Stimulated activated CD4-positive, alpha-beta T cell treated with anti-CD3 and anti-CD28 coated beads, Interleukin-1b, Interleukin-23, amount 100 ng/mL, for 1 hour (primary cell): ENCODE measurements at places on chromosomes 12 and 14.

DNA sequence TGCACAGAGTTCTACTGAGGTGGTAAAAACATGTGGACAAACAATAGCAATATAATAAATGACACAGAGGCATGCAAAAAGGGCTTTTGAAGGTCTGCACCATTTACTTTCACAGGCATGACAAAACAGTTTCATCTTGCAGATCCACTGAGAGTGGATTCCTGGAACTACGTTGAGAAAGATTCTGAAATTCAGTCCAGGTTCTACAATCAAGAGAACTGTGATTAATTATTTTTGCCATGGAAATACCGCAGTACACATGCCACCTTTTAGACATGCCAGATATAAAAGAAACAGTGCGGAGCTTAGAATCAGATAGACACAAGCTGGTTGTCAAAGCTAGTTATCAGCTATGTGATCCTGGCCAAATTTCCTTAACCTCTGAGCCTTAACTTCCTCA, 4.8 kb downstream of the CSRP2 start:
- no peak for DNase-seq

DNA sequence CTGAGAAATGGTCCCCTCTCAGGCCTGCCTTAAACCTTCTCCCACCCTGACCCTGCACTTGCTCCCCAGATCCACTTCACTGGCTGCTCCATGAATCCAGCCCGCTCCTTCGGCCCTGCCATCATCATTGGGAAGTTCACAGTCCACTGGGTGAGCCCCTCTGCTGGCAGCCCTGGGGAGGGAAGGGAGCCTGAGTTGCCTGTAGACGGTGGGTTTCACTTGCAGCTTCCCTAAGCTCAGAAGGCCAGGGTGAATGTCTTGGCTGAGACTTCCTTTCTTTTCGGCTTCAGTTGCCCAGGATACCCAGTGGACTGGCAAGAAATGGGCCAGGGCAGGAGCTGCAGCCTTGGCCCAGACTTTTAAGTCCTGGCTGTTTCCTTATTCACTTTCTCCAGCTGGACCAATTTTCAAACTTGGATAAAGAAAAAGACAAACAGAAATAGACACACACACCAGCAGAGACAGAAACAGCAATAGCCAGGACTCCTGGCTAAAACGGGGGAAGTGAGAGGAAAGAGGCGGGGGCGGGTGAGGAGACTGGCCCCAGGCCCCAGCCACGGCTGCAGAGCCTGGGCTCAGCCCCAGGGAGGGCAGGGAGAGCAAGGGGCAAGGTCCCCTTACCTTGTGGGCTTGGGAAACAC, 2.0 kb downstream of the AQP6 start:
- no peak for DNase-seq

DNA sequence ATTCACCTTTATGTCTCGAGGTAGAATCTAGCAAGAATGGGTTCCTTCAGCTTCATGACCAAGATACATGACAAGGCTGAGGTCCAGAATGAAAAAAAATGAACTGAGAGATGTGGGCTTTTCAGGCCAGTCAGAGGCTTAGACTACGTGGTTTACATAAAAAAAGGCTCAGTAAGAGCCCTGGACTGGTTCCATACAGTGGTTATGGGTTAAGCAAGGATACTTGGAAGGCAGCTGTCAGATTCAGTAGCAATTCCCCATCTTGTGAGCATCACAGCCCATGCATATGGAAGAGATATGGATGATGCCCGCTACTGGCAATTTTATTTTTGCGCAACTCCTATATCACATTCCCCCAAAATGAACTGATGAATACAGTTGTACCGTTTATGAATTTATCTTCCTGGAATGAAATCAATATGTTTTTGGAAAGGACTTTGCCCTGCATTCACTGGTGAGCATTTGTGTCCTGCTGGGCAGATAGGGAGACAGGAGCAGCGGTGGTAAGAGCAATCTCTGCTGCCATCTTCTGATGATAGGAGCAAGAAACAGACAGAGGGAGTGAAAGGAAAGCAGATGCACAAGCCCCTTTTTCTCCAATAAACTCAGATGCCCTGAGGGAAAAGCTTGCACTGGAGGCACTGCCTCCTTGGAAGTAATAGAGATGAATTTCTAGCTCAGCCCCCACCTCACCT, 280.4 kb downstream of the GALC start:
- DNase-seq = no peak

GRCh38 chr14:64417055-64417770, 29.1 kb downstream of the MTHFD1 start:
- DNase-seq = no peak

DNA sequence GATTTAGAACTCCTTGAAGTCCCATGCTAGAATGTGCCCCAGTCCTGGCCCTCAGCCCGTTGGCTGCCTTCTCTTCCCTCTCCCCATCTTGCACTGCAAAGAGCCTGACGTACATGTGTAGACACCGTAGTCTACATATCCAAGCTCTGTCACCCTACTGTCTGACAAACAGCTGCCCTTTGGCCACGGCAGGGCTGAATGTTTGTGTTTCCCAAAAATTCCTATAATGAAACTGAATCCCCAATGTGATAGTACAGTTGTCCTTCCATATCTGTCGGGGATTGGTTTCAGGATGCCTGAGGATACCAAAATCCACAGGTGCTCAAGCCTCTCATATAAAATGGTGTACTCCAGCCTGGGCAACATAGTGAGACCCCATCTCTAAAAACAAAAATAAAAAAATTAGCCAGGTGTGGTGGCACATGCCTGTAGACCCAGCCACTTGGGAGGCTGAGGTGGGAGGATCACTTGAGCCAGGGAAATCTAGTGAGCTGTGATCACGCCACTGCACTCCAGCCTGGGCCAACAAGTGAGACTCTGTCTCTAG, 12.3 kb upstream of the TFCP2 start:
- DNase-seq = no peak

GRCh38 chr12:106647793-106648514, 65.2 kb downstream of the RFX4 start:
- DNase-seq = no peak

DNA sequence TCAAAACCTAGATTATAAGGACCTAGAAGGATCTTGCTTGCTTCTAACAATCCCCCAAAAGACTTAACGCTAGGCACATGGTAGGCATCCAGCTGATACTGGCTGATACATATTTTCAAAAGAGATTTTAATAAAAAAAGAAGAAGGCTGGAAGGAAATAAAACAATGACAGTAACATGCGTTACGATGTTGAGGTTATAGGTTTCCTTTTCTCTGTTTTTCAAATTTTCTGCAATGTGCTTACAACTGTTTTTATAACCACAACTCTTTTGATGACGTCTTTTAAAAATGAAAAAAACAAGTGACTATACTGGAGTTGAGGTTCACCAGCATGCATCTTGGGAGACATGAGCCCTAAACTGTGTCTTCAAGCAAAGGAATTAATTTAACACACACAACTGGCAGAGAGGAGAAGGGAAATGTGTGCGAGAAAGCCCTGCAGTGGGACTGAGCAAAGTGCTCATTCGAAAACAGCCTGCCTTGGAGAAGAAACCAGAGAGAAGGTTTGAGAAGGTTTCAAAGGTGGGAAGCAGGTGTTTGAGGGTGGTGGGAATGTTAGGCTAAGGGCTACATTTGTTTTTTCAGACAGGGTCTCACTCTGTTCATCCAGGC, 80.4 kb downstream of the DUSP16 start:
- no peak for DNase-seq

DNA sequence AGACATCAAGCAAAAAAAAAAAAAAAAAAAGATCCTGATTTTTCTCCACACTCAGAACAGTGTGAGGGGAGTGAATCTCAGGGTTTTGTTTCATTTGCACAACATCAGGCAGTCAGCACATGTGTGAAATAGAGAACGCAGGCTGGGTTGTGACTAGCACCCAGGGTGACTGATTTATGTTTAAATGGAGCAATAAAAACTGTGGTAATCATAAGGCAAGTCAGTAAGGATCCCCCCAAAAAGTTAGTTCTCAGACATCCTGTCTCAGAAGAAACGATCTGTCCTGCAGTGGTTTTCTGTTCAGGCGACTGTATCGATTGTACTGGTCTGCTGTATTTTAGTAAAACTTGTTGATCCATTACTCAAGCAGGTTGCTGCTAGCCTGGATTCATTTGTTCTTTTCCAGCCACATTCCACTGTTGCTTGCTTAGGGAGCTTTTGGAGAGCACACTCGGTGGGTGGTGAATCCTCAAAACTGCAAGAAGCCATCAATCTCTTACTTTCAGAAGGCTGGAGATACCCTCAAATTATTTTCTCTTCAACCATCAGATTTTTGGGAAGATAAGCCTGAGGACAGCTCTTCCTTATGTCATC, 107.1 kb downstream of the DACT1 start:
- DNase-seq = no peak

DNA sequence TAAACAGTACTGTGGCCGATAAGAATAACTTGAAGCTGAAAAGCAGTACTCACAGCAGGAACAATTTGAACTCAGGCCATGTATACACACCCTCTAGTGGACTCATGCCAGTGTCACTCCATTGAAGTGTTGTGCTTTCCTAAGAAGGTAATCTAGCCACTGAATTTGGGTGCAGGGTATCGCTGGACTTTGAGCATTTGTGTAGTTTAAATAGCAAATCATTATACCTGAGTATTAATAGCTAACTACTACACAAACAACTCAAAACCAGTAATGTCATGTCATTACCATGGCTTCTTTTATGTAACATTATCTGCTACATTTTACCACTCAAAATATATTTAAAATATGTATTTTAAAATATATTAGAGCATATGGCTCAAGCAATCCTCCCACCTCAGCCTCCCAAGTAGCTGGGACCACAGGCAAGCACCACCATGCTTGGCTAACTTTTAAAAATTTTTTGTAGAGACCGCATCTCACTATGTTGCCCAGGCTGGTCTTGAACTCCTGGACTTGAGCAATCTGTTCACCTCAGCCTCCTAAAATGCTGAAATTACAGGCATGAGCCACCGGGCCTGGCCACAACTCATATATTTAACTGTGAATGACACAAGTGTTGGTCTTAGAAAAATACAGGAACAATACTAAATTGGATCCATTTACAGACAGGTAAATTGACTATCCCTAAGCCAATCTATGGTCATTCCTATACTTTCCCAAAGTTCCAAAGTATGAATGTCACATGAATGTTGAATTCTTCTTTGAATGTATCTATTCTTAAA, 25.6 kb upstream of the ARID4A start:
- no peak for DNase-seq

DNA sequence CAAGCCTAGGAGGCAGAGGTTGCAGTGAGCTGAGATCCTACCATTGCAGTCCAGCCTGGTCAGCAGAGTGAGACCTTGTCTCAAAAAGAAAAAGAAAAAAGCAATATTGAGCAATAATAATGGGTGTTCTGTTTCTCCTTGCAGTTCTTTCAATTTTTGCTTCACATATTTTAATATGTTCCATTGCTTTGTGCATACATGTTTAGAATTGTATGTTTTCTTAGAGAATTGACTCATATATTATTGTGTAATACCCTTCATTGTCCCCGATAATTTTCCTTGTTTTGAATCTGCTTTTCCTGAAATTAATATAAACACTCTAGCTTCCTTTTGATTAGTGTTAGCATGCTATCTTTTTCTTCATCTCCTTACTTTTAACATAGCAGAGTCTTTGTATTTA, 138.4 kb upstream of the NPAS3 start:
- DNase-seq = no peak

- DNase-seq = no peak
Measured at GRCh38 chr12:18135509-18135908, 45.5 kb upstream of the RERGL start.

DNA sequence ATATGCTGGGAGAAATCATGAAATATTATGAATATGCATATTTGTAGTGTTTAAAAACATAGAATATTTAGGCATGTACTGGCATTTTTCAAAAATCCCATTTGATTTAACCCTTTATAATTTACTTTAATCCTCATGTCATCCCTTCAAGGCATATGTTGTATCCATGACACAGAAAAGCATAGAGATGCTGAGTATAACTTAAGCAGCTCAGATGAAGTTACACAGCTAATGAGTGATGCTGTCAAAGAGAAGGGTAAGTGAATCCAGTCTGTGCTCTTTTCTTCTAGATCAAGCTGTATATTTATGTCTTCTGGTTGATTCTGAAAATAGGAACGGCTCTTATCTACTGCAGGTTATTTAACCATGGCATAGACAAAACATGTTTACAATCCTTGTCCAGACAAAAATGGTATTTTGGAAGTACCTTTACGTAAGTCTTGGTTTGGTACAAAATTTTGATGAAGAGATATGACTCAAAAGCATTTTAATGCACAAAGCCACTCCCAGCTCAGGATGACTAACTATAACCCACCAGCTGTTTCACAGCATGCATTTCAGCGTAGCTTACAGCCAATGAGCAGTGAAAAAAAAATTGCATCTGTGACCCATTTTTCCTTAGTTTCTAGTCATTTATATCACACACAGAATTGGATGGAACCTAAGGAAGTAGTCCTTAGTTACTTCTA, 201.7 kb downstream of the STXBP6 start:
- DNase-seq = no peak

GRCh38 chr12:93279565-93280412, 97.9 kb upstream of the NUDT4 start:
- DNase-seq = no peak

- DNase-seq = no peak
Measured at GRCh38 chr12:121139286-121139685, 6.6 kb downstream of the P2RX7 start.

GRCh38 chr14:61342486-61342885, 21.1 kb downstream of the PRKCH start:
- no peak for DNase-seq

GRCh38 chr12:20368114-20368650, at the start of gene PDE3A:
Gene PDE3A, plus strand, starts transcription at chr12:20368537. Its CDS starts 748 bp downstream, at chr12:20369285.
- DNase-seq = no peak

GRCh38 chr12:30757316-30757715, 2.6 kb upstream of the CAPRIN2 start:
- no peak for DNase-seq

DNA sequence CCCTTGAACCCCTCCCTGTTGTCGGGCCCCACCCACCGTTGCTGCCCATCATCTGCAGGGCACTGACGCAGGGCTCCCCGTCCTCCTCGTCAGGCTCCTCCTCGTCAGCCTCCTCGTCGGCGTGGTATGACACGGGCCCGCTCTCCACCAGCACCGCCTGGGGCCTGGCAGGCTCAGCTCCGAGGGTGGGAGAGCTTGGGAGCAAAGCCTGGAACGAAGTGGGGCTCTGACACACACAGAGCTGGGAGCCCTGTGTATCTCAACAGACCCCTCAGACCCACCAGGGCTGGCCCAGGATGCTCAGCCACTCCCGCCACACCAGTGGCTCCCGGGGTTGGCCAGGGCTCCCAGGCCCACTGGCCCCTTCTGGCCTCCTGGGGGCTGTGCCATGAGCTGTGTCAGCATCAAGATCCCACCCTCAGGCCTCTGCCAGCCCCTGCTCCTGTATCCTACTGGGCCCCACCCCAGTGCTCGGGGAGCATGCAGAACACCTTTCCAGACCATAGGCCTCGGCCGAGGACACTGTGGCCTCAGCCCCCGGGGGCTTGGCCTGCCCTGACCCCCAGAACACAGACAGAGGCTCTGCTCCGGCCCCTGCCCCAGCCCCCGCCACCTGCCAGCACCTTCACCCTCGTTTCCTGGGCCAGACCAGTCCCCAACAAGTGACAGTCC, 30.1 kb upstream of the NUDT14 start:
- no peak for DNase-seq

GRCh38 chr14:85461432-85462133, 68.4 kb upstream of the FLRT2 start:
- DNase-seq = no peak

GRCh38 chr14:96663491-96664067, 133.6 kb upstream of the VRK1 start:
- no peak for DNase-seq

- DNase-seq = no peak
Measured at GRCh38 chr12:129409281-129409680, 494.5 kb downstream of the TMEM132D start.

- DNase-seq = no peak
Measured at GRCh38 chr12:497501-498160, 37.9 kb downstream of the B4GALNT3 start.
